ENCODE measurements at places on chromosomes 2 and 18.
A peak's percentile ranks its signal among the peaks of the same experiment; 100 is the strongest.

- DNase-seq, result no peak
These were observed 58.2 kb downstream of the PMAIP1 start for GRCh38 chr18:59957957-59958356.

GRCh38 chr2:136653861-136654260, 111.5 kb upstream of the THSD7B start:
- no peak for DNase-seq

- no peak for DNase-seq
These were observed 457 bp upstream of the SP9 start for GRCh38 chr2:174334278-174334715.

DNA sequence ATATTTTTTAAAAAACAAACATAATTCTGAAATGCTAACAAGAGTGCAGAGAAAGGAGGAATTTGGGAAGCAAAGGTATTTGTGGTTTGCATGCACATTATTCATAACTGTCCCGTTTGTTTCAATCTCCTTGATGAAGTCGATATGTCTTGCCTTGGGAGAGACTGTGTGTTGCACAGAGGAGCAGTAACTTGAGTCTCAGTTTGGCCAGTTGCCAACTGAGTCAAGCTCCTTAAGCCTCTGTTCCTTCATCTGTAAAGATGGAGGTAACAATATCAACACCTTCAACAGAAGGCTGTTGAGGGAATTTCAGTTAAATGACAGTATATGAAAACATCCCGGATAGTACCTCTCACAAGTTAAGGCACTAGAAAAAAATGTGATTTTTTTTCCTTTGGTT, 226.2 kb downstream of the ASXL3 start:
- no peak for DNase-seq

GRCh38 chr2:64548761-64549160, 24.6 kb downstream of the AFTPH start:
- no peak for DNase-seq

GRCh38 chr2:44954889-44955592, 13.5 kb downstream of the SIX3 start:
- no peak for DNase-seq

DNA sequence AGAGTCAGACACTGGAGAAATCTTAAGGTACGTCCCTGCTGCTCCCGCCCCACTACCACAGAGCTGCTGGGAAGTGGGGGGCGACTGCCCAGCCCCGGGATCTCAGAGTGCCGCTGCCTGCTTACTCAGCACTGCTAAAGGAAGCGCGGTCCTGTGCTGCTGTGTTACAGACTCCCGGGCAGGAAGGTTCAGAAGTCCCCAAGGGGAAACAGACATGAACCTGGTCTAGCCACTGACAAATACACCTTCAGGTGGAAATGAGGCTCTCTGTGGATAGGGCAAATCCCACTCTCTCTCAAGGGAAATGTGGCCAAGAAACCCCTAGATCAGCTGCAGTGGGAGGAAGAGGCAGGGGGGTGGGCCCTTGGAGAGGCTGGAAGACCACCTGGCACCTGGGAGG, 13.7 kb downstream of the MTERF4 start:
- DNase-seq, result no peak

DNA sequence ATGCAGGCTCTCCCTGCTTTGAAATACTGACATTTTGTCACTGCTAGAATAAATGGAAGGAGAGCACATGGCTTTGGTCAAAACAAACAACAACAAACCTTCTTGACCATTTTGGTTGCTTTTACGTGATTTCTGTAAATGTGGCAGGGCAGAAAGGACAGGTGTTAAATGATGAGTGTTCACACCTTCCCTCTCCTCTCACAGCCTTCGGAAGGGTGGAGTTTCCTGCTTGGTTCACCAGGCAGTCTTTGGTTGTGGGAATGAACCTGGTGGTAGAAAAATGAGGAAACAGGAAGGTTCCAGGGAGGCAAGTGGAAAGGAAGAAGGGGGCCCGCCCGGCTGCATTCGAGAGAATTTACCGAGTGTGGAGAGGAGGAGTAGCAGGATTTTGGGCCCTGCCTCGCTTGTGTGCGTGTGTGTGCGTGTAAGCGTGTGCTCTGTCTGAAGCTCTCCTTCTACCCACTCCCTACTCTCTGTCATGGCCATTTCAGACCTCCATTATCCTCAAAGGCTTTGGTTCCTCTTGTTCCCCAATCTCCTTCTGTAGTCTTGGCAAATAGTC, 23.7 kb upstream of the SPP2 start:
- no peak for DNase-seq

DNA sequence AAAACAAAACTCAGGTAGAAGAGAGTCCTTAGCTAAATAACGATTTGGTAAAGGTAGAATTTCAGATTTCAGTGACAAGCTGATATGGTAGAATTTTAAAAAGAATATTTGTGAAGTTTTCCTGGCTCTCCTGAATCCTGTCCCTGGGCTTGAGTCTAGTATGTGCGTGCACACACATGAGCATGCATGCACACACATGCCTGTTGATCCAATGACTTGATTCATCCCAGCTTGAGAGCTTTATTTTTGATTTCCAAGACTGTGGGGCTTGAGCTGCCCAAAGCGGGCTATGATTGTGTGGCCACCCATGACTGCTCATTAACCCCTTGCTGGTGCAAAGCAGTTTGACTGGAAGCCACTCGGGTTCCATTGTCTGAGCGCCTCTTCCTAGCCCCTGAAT, 9.0 kb downstream of the LIPG start:
- DNase-seq, result no peak

GRCh38 chr2:85713836-85714235, 19.7 kb downstream of the GNLY start:
- DNase-seq, result no peak

DNA sequence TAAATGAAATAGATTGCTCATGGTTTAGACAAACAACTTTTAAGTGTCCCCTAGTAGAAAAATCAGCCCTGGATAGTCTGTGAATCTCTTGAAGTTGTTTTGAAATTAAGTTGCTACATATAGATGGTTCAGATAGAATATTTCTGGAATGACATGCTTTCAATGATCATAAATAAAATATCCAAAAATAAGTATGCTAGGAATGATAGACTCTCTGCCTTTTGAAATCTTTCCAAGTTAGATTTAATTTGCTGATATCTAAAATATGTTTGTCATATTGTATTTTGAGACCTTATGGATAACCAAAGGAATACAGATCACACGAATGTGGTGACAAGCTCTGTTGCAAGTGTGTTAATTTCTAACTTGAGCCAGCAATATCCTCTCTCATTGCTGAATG, 488.7 kb downstream of the THSD7B start:
- DNase-seq, result no peak

DNA sequence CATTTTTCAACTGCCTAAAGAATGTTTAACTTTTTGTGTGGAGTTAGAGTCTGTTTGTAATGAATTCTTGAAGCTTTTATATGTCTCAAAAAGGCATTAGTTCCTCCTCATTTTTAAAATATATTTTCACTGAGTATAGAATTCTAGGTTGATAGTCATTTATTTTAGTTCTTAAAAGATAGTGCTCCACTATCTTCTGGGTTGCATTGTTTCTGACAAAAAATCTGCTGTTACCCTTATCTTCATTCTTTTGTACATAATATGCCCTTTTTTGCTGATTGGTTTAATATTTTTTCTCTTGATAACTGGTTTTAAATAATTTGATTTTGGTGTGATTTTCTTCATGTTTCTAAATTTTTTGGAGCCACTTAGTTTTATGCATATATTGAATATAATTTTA, 754.7 kb upstream of the GYPC start:
- no peak for DNase-seq

DNA sequence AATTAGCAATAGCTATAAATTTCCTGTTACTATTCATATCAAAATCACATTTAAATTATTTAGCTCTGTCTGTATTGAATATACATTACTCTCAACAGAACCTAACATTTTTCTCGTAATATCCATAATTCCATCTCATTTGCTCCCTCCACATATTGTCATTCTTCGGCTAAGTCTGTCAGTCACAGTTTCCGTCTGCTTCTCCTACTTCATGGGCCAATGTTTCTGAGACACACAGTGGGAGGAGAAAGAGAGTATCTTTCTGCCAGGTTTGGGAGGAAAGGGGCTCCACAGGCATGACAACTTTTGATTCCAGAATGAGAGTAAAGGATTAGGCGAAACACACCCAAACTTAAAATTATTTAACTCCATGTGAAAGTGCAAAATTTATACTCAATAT, 273.1 kb upstream of the SMIM21 start:
- no peak for DNase-seq

GRCh38 chr2:42926434-42927333, 134.3 kb upstream of the HAAO start:
- no peak for DNase-seq

DNA sequence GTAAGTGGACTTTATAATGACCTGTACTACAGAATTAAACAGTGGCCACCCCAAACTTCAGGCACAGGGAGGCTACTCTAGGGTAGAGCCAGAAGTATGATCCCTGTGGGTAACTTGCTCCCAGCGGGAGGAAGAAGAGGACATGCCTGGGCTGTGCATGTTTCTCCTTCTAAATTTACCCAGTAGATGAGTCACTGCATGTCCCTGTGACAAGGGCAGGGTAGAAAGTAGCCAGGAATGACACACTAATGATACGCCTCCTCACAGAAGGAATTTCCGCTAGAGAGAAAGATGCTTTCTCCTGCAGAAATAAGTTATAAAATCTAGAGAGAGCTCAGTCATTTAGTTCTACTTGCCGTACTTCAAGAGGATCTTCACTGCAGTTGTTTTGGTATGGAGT, 7.5 kb downstream of the ACYP2 start:
- DNase-seq, result no peak

- peak; percentile 17 for DNase-seq
These were observed 160.4 kb downstream of the NUP35 start for GRCh38 chr2:183284606-183285005.

DNA sequence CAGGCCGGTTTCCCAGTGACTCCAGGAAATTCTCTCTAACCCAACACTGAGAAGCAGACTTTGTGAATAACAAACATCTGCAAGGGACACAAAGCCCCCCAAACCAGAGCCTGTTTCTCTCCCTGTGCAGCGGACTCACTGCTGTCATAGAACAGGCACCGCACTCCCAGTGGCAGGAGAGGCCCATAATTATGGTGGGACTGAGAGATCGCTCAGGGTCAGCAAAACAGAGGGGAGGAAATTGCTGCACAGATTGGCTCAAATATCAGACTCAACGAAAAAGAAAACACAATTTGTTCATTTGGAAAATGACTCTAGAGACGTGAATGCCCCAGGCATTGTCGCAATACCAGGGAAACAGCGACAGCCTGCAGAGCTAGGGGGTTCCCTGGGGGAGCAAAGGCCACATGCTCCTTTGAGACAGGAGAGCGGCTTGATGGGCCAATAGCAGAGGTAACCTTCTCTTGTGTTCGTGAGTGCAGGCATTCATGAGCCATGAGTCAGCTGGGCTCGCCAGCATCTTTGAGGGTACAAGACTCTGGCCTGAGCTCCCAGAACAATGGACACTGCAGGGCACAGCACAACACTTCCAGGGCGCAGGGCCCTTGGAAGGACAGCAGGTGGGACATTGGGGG, 143.3 kb upstream of the KLHL29 start:
- DNase-seq, result no peak

- DNase-seq, result no peak
These were observed 1211.4 kb upstream of the FAM98A start for GRCh38 chr2:34810456-34810855.

GRCh38 chr18:9743200-9744016, 35.3 kb downstream of the RAB31 start:
- DNase-seq, result no peak

GRCh38 chr2:143937723-143938350, 582.1 kb downstream of the ZEB2 start:
- DNase-seq, result no peak

GRCh38 chr2:121236650-121237180, 48.3 kb downstream of the TFCP2L1 start:
- DNase-seq, result no peak

DNA sequence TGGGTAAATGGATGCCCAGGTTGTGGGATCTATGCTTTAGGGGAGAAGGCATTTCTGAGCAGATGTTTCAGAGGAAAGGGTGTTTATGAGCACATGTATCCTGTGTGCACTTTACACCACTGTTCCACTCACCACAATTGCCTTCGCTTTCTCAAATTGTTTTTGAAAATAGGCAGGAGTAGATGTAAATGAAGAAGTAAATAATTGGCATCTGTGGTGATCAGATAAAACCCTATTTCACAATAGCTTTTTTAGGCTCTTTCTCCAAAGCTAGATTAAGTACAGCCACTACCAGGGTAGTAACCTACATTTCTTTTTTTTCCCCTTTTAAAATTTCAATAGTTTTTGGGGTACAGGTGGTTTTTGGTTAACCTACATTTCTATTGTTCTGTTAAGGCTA, 40.6 kb downstream of the TMEM178A start:
- DNase-seq, result no peak

- DNase-seq, result no peak
These were observed 1.9 kb downstream of the GLB1L start for GRCh38 chr2:219243291-219243761.

GRCh38 chr2:133720429-133720828, 152.2 kb upstream of the NCKAP5 start:
- DNase-seq, result no peak

- DNase-seq, result no peak
These were observed 422.8 kb downstream of the SETBP1 start for GRCh38 chr18:45103319-45104048.

GRCh38 chr2:128531856-128532255, 213.2 kb upstream of the HS6ST1 start:
- no peak for DNase-seq

GRCh38 chr18:34801774-34802173, 91.7 kb downstream of the DTNA start:
- DNase-seq, result no peak

DNA sequence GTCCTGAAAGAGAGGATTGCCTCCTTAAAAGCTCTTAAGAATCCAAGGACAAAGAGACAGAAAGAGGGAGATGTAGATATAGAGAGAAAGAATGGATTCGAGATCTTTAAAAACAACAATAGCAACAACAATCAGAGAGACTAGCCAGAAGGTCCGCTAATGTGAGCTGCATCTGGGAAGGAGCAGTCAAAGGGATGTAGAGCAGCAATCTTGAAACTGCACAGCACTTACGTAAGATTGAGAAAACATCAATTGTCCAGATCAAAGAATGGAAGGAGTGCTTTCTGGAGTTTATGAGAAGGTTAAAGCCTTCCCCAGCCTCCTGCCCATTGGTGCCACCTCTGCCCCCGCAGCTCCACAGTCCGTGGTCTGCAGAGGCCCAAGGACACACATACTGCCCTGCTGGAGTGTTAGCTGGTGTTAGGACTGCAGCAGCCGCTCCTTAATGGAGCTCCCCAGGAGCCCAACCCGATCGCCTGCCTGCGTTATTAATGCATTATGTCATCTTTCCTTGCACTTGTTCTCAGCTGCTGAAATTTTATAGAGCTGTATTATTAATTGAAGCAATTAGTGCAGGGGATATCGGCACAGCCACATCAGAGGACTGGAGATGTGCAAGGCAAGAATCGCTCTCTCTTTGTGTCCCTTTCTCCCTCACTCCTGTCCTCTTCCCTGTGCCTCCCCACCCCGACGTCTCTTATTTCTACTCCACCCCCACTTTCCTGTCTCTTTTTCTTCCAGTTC, 94.2 kb upstream of the STPG4 start:
- no peak for DNase-seq

DNA sequence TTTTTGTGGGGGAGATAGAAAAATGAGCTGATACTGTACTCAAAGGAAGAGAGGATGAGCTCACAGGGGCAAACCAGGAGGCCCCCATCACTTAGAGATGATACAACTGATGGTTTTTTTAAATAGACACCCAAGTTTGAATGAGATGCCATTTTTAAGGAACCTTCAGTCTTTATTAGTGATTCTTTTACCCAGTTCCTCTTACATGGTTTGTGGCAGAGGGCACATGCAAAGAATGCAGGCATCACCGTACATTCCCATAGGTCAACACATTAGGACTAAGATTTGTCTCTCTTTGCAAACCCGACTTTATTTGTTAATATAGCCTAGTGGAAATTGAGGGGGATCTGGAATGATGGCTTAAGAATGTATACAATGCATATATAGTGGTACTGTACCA, 250.9 kb downstream of the ASXL3 start:
- DNase-seq, result no peak

All from GOT3 (cell line).